ENCODE measurements at places on chromosomes 6 and 20.

DNA sequence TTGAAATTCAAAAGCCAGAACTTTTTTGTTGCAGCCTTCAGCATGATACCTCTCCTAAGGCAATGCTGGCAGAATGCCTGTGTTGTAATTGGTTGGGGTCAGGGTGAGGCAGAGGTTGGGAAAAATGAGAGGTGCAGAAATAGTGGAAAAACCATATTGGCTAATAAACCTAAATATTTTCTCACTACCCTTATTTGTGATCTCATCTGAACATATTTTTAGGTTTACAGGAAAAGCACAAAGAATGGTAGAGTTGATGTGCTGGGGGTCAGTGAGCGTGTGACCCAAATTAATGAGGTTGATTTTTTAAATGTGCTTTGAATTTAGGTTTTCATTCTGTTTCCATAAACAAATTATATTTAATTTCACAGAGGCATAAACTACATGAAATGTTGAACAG is 437.3 kb downstream of the HDGFL1 start:
- no peak for DNase-seq

DNA sequence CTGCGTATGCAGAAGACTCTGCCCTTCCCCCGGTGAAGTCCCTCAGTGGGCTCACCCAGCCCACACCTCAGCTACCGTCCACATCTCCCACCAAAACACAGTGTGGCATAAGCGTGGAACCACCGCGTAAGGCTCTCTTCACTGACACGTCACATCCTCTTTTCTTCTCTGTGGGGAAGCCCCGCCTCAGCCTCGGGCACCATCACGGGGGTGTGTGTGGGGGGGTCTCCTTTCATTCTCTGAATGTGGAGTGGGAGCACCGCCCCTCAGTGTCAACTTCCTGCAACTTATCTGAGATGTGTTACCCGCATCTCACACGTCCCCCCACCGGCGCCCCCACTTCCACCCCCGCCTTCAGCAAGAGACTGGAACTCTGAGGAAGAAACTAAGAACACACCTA is 388.4 kb upstream of the JARID2 start:
- no peak for DNase-seq

GRCh38 chr20:62044631-62045030 is 21.1 kb downstream of the TAF4 start:
- DNase-seq, result no peak

GRCh38 chr6:35948725-35949124 is 27.8 kb upstream of the SRPK1 start:
- DNase-seq, result no peak

- no peak for DNase-seq
These were observed 89.9 kb downstream of the ARID1B start for GRCh38 chr6:156867121-156867520.

- no peak for DNase-seq
These were observed 90.0 kb downstream of the SLC22A23 start for GRCh38 chr6:3366596-3367413.

DNA sequence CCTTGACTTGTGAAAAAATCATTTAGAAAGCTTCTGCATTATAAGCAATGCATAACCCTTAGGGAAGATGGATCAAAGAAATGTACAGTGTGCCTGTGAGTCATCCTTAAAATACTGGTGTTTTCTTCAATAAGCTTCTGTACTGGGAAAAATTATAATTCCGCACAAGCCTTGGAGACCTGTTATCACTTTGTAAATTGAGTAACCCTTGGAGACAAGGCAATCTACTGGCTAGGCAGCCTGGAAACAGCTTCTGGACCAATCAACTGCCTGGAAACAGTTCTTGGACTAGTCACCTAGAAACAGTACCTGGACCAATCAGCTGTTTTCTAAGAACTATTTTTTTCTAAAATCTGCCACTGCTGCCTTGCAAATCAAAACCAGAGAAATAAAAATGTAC is 25.8 kb upstream of the RNGTT start:
- DNase-seq, result no peak

DNA sequence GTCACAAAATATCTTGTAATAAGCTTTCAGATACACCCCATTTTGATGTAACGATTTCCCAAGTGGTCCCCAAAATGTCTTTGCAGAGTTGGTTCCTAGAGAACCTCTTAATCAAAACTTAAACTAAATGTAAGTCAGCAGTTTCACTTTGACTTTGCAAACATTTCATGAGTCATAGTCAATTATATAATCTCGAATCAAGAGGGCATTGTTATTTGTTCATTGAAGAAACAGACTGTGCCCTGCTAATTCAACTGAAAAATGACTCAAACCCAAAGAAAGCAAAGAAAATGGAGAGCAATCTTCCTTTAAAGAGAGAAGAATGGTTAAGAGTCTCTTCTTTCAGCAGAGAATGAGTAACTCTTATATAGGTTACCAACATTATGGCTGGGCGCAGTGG is 58.3 kb downstream of the IPCEF1 start:
- no peak for DNase-seq

DNA sequence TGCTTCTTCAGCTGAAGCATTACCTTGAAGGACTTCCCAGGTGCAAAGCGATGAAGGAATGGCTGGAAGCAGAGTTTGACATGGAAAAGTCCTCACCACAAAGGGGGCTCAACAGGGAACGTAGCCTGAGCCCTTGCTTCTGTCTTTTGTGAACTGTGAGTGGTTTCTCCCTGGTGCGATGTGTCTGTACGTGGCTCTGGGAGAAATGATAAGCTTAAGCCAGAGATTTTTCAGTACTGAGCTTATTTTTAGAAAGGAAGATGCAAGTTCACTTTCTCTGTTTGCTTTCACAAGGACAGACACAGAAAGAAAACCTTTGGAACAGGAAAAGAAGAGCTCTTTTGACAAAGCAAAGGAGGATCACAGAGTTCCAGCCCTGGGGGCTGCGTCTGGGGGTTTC is 79.4 kb downstream of the DACT2 start:
- no peak for DNase-seq

- peak; percentile 32 for DNase-seq
These were observed 621.9 kb upstream of the CITED2 start for GRCh38 chr6:139996253-139996834.

DNA sequence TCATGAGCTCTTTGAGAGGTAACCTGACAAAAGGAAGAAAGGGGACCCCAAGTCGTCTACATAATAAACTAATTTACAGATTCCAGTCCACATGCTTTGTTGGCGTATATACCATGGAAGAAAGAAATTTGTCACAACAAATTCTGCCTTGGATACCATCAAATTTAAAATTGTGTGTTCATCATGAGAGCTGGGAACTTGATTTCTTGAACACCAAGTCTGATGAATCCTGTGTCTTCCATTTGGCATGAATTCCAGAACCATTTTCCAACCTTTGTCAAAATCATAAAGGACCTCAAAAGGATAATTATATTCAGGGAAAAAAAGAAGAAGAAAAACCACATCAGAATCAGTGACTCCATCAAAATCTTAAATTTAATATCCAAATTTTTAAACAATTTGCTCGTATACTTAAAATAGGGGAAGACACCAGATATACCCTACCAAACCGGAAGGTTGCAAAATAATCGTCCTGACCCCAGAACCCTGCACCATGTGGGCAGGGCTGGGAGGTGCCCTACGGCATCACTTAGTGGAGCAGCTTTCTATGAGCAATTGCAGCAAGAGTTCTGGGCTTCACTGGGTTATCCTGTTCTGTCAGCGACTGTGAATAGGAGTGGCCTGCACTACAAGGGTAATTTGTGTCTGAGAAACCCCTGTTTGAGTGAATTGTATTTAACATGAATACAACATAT is 74.1 kb upstream of the INSM1 start:
- DNase-seq, result no peak

DNA sequence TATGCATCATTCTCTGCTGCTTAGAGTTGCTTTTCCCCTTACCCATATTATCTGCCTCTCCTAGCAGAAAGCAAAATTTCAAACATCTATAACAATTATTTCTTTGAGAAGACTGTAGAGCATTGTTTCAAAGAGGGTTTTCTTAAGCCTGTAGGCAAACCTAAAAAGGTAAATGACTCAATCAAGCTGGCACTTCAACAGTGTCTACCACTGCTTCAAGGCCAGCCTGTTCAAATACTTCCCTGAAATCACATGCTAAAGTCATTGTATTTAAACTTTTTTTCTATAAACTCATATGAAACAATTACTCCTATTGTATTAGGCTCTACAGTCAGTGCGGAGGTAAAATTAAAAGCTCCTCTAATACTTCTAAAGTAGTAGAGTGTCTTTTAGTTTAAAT is 87.1 kb downstream of the OGFRL1 start:
- no peak for DNase-seq

Data from HEK293T (cell line).